Epithelial cell of prostate (primary cell): ENCODE measurements at places on chromosomes 4 and X.
A peak's percentile ranks its signal among the peaks of the same experiment; 100 is the strongest.

DNA sequence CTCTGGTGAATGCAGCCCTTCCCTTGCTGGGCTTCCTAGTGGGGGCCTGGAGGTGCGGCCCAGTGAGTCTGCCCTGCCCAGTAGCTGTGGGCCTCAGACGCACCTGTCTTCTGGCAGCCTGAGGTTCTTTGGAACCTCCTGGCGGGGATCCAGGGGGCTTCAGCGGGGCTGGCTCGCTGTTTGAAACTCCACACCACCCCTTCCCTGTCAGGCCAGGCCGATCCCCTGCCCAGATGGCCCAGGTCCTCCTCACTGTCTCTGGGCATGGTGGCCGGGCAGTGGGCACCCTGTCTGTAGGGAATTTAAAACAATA, 10.7 kb upstream of the NKX1-1 start:
- no peak for DNase-seq

DNA sequence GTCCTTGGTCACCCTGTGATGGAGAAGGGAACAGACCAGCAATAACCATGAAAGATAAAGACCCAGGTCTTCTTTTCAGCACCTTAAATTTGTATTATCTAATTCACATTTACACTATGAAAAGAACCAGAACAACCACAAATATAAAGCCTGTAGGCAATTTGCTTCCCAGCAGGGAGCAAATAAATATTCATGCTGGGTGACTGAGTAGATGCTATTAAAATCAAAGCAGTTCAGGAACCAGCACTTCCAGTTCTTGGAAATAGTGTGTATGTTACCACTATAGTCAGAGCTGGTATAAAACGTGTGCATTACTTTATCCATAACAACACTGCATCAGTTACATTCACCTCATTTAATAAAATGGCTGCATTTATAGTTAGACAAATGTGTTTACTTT, 177.8 kb upstream of the ETNPPL start:
- DNase-seq, result no peak

GRCh38 chr4:161642708-161643107, 521.1 kb downstream of the FSTL5 start:
- no peak for DNase-seq

- DNase-seq, result no peak
Observed at GRCh38 chrX:130060122-130061069, 49.9 kb downstream of the ELF4 start.

GRCh38 chr4:75698162-75698962, 25.2 kb upstream of the G3BP2 start:
- DNase-seq, result no peak

DNA sequence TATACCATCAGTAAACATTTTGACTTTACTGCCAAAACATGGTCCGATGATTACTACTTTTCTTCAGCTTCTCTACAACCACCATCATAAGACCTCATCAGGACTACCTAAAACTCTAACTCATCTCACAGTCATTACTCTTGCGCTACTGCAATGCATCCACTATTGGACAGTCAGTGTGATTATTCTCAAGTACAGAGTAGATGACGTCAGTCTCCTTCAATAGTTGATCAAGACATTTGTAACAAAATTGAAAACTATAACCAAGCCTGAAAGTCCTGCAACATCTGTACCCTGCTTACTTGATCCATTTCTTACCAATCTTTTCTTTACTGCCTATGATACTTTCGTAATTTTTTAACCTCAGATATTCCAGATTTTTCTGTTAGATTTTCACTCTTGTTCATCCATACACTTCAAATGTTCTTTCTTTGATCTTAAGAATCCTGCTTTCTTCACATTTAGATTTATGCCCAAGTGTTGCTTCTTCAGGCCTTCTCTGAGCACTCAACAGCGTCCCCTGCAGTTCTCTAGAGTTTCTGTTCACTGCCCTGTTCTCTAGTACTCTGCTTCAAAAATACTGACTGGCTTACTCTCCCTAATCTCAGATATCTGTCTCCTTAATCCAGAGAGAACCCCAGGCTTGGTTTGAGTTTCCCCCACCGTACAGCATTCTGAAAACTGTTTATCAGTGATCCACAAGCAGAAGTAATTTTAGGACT, 1517.6 kb downstream of the STIM2 start:
- DNase-seq, result no peak

- DNase-seq, result no peak
Observed at GRCh38 chr4:153204247-153204671, at the start of gene TRIM2. Gene TRIM2, plus strand, starts transcription at chr4:153204443. Its CDS starts 88 bp downstream, at chr4:153204531.

DNA sequence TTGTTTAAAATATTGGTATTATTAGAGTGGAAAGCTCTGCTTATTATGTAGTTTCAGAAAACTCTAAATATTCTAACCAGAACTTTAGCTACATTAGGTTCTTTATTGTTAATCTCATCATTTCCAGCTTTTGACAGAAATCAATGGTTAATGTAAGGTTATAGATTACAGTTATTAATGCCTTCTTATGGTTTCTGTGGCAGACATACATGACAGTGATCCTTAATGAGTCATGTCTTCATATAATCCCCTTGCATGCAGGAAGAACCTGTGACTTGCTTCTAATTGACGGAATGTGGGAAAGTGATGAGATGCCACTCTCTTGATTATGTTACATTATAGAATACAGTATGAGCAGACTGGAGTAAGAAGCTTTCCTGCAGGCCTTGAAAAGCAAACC, 23.5 kb downstream of the KLHL8 start:
- no peak for DNase-seq

- peak; percentile 83 for DNase-seq
Observed at GRCh38 chr4:76931087-76931486, 18.5 kb upstream of the SEPTIN11 start.

GRCh38 chrX:120791013-120791643, 84.5 kb downstream of the CT47B1 start:
- DNase-seq, result no peak

DNA sequence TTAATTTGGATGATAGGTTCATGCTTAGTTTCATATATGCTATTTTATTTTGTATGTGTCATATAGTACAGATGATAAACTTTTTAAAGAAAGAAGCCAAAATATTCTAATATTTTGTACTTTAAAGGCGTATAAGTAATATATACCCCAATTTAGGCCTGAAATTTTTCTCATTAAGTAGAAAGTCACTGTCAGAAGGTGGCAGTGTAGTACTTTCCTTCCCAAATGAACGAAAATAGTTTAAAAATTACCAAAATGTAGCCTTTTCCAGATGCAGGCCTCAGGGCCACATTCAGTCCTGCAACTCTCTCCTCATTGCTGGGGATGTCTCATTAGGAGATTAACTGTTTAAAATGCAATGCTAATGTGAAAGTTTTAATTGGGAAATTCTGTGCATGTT, 1263.6 kb downstream of the C4orf33 start:
- DNase-seq, result no peak

GRCh38 chr4:26821031-26821430, 39.6 kb upstream of the STIM2 start:
- DNase-seq, result no peak

- DNase-seq, result no peak
Observed at GRCh38 chrX:132219343-132219768, at the start of gene RAP2C. Gene RAP2C, minus strand, starts transcription at chrX:132219447. Its CDS starts 2,179 bp downstream, at chrX:132217268.

GRCh38 chrX:133876646-133877045, 108.7 kb downstream of the GPC3 start:
- DNase-seq, result no peak

DNA sequence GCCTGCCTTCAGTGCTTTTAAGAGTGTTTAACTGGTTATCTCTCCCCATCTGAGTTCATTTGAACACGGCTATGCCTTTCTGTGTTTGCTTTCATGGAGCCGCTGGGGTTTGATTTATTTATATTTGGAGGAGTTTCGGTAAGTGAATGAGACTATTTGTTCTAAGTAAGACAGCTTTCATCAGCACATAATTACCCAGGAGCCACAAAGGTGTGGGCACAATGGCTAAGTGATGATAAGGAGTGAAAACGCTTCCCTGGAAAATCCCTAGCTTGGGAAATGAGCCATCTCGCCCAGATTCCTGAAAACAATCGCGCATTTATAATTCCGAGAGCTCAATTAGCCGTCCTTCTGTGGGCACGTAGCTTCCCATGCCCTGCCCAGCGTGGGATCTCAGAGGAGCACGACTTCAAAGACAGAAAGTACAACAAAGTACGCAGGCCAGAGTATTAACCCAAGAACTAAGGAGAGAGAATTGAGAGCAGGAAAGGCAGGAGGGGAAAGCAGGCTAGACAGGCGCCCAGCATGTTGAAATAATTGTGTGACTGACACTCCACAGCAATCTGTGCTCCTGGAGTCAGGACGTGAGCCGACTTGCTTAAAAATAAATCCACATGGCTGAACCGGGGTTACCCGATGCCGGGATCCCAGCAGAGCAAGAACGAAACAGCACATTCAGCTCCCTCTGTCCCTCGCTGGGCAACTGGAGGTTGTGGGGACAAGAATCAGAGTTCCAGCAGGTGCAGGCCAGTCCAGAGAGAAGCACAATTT, 99.0 kb downstream of the DHRSX start:
- peak; percentile 52 for DNase-seq

- no peak for DNase-seq
Observed at GRCh38 chr4:119302073-119302832, 19.7 kb downstream of the FABP2 start.

- DNase-seq, result peak; percentile 10
Observed at GRCh38 chr4:66178906-66179305, 508.6 kb upstream of the EPHA5 start.

DNA sequence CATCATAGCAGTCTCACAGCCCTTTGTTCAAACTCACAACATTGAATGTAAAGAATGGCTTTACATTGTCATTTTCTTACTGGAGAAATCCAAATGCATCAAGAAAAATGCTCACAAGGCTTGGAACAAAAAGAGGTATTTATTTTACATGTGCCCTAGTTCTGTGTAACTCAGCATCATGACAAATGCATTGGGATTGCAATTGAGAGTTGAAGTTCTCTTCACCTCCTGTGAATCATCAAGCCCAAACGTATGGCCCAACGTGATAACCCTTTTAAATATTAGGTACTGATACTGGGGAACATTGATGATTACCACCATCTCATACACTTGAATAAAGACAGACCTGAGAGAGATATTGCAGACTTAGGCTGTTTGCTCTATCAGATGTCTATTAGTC, 61.6 kb downstream of the GASK1B start:
- DNase-seq, result no peak

DNA sequence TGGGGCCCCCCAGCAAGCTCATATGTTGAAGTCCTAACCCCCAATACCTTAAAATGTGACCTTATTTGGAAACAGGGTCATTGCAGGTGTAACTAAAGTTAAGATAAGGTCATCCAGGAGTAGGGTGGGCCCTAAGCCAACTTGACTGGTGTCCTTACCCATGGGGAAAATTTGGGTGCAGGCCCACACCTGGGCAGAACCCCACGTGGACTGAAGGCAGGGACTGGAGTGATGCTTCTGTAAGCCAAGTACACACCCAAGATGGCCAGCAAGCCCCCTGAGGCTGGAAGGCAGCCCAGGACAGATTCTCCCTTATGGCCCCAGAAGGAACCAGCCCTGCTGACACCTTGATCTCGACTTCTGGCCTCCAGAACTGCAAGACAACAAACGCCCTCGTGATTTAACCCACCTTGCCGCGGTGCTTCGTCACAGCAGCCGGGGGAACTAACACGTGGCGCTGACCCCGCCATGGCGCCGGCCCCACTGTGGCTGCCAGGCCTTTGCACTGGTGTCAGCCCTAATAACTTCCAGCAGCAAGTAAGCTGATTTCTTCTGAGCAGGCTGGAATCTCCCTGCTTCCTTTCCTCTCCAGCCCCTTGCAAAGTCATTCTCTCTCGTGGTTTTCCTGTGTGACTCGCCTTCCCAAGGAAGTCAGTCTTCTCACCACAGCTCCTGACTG, 23.2 kb upstream of the MXD4 start:
- peak; percentile 3 for DNase-seq

DNA sequence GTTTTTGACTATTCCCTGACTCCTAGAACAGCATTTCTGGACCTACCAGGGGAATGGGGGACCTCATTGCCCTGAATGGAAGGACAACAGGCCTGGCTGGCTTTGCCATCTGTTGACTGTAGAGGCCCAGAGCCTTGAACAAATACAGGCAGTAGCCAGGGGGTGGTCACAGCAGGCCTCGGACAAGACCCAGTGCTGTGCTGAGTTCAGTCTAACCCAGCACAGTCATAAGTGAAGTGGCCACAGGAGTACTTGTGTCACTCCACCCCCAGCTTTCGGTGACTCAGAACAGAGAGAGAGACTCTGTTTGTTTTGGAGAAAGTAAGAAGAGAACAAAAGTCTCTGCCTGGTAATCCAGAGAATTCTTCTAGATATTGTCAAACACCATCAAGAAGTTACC, 310.0 kb downstream of the PRR32 start:
- no peak for DNase-seq

DNA sequence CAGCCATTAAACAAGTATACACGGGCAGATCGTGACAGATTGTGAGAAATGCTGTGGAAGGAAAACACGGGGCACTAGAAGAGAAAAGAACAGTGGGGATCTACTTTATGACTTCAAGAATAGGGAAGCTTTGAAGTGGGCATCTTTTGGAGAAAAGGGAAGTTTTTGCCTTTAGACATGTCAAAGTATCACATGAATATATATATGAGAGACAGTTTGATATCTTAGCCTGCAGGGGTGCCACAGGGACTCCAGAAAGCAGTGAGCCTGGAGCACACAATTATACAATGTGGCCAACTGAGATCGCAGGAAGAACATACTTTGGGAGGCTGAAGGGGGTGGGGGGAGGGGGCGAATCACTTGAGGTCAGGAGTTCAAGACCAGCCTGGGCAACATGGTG, 35.7 kb downstream of the RELL1 start:
- DNase-seq, result no peak

DNA sequence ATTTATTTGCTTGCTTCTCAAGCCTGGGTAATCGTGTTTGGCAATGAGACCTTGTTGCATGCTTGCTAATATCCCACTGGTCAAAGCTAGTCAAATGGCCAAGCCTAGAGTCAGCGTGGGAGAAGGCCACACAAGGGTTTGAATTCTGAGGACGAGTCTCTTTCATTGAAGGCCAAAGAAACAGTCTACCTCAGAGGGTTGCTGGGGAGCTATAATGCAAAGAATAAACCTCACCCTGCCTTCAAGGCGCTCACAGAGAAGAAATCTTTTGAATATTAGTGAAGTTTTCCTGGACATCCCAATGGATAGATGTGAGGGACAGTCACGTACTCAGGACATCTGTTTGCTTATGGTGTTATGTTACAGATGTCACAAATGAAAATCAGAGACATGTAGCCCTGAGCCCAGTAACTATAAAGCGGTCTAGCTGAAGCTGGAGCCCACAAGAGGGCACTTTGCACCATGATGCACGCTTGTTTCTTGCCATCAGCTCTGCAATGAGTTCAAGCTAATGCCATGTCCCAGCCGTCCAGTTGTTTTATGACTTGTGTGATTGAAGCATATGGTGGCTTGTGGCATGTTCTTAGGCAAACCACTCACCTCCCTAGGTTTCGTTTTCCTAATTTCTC, 1.1 kb upstream of the TLR3 start:
- DNase-seq, result peak; percentile 14
